ENCODE measurements at places on chromosomes 11 and 22. TPM values are rescaled to one million over a fixed set of nuclear protein-coding genes. Genes with fewer than 3 reads are reported as not detected.

The RIMBP3B gene
- total RNA-seq = 3.1 TPM

The PRG2 gene
- total RNA-seq = 0.35 TPM

The GAS2 gene
- 3.9 TPM for total RNA-seq

The ZNF280A gene
- not detected for total RNA-seq

The RNH1 gene
- total RNA-seq = 132 TPM

The JAML gene
- total RNA-seq = 60.8 TPM

The BIK gene
- 2.6 TPM for total RNA-seq

The OR51E2 gene
- not detected for total RNA-seq

The SCN4B gene
- not detected for total RNA-seq

The SHANK2 gene
- total RNA-seq = not detected

DNA sequence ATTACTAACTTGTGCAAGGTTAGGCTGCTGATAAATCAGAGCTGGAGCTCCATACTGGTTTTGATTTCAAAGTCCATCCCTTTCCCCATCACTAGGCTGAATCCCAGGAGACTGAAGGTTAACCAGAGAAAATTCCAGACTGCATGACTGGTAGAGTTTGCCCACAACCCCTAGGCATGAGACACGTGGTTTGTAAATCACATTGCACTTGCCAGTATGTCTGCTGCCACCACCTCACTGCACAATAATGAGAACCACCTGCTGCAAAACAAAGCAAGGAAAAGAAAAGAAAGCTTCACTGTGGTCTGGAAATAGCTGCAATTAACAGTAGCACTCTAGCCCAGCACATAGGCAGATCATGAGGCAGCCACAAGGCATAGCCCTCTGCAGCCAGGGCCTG lies 67.6 kb upstream of the NTM start:
- no peak for DNase-seq

DNA sequence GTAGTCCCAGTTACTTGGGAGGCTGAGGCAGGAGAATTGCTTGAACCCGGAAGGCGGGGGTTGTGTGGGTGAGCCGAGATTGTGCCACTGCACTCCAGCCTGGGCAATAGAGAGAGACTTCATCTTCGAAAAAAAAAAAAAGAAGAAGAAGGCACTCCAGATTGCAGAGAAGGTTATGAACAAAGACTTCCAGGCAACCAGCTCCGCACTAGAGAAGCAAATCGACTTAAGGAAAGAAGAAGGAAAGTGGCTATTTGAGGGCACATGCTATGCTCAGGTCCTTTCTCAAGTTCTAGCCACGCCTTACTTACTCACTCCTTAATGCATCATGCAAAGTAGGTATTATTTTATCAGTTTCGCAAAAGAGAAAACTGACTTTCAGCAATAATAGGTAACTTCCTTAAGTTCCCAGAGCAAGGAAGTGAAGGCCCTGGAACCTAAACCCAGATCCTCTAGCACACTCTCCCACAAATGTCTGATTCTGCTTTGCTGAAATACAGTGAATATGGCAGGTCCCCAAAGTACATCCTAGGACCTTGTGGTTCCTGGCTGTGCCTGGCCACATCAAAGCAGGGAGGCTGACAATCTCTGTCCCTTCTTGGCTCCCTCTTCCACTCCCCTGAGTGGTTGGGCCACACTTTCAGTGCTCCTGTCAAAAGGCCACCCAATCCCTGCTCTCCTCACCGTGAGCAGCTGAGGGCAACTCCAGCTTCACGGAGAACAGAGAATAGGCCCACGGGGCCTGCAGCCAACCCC lies 14.2 kb downstream of the CD3E start:
- DNase-seq = no peak

DNA sequence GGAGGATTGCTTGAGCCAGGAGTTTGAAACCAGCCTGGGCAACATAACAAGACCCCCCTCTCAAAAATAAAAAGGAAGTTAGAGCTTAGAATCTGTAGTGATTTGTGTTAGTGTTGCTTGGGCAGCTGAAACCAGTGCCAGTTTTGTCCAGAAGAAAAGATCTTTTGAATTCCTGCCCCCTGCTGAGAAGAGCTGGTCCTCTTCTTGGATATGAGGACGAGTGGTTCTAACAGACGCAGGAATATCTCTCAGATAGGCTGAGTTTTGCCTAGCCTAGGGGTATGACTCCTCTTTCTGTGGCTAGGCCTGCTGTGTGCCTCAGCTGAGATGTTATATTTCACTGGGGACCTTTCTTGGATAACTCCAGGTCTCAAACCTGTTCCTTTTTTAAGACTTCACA lies 102.8 kb downstream of the STIM1 start:
- no peak for DNase-seq

DNA sequence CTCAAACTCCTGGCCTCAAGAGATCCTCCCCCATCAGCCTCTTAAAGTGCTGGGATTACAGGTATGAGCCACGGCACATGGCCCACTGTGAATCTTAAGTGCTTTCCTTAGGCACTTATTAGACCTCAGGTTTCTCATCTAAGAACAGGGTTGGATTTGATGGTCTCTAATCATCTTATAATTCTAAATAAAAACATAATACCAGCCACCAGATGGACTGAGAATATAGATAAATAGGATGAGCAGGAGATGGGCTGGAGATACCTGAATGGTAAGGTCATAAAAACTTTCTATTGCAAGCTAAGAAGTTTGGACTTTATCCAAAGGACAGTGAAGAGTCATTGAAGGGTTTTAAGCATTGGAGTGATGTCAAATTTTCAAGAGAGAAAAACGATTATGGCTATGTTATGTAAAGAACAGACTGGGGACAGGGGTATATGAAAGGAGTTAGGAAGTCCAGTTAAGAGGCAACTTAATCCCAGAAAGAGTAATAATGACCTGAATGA lies 85.2 kb downstream of the RELT start:
- no peak for DNase-seq

GRCh38 chr22:23816156-23816976 lies 22.4 kb downstream of the DERL3 start:
- DNase-seq = no peak

DNA sequence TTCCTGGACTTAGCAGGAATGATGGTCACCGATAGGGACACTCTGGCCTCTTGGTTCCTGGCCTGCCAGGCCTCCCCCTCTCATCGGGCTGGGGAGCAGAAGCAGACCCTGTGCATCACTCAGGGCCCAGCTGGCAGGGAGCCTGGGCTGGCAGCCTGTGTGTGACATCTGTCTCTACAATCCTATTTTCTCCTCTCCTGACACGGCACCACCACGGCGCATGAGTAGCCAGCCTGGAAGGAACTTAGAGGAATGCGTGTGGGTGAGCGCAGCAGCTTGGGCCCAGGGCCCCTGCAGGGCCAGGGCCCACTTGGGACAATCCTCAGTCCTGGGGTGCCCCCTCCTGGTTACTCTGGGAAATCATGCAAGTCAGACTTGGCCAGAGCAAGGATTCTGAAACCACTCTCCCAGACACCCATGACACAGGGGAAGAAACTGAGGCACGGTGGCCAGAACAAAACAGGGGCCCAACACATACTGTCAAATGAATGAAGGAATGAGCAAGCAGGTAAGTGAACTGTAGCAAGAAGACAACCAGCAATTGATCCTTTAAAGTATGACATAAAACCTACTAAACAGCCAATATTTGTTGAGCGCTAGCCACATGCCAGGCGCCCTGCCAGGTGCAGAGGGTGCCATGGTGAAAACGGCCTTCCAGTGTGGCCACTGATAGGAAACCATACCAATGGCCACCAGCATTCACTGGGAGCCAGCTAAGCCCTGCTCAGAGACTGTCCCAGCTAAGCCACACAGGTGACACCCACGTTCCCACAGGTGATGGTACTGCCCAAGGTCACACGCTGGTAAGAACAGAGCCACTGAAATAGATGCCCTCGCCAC lies 13.3 kb downstream of the RSPH14 start:
- DNase-seq = peak; percentile 60

GRCh38 chr11:83909579-83910534 lies 623.7 kb upstream of the CCDC90B start:
- no peak for DNase-seq

GRCh38 chr11:125364121-125364826 lies 131.8 kb downstream of the FEZ1 start:
- no peak for DNase-seq

DNA sequence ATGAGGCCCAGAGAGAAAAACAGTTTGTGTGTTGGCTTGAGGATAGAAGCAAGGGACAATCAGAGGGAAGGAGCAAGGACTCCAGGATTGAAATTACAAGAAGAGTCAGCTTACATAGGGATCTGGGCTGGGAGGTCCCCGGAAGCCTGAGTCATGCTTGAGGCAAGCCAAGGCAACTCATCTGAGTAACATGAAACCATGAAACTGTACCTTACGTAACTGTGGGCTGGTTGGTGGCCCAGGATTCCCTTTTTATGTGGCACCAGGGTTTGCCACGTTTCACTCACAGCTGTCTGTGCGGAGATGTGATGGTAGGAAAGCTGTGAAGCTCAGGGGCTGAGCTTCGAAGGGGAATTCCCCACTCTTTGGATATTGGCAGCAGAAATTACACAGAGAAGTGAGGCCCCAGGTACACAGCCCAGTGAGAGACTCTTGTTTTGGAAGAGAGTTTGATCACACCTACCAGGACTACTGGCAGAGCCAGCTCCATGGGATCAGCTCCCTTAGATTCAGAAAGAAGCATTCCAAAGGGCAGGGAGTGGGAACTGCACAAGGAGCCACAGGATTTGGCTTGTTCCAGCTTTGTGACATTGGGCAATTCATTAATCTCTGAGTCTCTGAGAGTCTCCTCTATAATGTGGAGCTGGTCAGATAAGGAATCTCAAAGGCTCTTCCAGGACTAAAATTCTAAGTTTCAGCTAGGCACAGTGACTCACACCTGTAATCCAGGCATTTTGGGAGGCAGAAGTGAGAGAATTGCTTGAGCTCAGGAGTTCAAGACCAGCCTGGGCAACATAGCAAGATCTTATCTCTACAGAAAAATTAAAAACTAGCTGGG lies 7.8 kb downstream of the SLC5A1 start:
- DNase-seq = peak; percentile 19

DNA sequence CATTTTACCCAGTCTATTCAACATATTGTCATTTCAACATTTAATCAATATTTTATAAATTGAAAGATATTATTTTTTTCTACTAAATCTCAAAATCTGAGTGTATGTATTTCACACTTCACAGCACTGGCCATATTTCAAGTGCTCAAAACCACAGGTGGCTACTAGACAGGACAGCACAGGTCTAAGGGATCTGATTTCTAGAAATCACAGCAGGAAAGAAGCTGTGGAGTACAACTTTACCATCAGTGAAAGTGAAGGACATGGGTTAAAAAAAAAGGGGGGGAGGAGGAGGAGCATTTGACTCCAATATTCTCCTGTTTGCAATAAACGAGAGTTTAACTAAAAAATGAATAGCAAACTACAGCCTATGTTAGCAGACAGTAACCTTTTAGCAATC lies 4.5 kb downstream of the PRDM10 start:
- DNase-seq = no peak

GRCh38 chr11:116478669-116479668 lies 293.8 kb downstream of the BUD13 start:
- DNase-seq = no peak

DNA sequence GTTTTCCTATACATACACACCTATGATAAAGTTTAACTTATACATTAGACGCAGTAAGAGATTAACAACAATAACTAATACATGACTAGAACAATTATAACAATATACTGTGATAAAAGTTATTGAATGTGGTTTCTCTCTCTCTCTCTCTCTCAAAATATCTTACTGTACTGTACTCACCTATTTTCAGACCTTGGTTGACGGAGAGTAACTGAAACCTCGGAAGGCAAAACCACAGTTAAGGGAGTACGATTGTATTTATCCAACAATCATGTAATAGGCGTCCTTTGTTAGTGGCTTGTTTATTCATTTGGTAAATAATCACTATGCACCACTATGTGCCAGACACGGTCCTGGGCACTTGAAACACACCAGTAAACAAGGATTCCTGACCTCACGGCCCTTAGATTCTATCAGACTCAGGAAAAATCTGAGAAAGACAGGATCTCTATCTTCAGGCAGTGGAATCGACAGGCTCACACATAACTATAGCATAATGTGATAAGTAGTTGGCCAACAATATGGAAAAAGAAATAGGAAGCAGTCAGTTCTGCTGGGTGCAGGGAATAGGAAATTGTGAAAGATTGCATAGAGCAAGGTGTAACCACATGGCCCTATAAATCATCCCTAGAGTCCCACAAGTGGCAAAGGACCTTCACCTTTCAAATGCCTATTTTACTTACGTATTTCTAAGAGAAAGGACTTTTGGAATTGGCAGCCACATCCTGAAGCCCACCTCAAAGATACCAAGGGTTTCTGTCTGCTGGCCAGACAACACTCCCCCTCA lies 12.0 kb downstream of the ETS1 start:
- no peak for DNase-seq

DNA sequence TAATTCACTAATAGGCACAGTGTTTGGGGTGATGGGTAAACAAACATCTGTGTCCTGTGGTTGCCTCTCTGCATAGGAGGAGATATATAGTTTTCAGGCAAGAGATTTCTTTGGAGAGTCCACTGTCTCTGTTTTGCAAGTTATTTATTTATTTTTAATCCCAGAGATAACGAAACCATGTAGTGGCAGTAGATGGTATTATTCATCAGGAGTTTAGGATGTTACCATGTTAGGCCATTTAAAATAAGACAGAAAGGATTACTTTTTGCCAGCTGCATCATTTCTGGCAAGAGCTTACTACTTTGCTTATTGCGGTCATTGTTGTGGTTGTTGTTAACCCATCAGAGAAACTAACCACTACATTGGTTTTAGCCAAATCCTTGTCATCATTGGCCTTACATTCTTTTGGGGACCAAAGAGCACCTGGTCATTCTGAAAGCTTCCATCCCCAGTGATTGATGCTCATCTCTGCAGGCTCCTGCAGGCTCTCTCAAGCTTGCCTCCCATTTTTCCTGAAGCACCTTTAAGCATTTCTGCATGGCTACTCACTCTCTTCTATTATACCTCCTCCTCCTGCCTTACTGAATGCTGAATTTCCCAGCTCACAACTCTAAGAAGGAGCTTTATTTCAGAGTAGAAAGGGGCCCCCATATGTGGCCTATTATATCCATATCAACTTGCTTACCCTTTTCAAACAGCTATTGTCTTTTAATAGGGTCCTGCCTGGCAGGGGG lies 84.4 kb downstream of the CSTPP1 start:
- no peak for DNase-seq

- no peak for DNase-seq
These were observed 4.6 kb upstream of the ACER3 start for GRCh38 chr11:76856106-76856505.
